Activated T-cell treated with anti-CD3 and anti-CD28 coated beads for 48 hours (primary cell): ENCODE measurements at places on chromosomes 7 and 10.

- DNase-seq, result no peak
These were observed 219.6 kb downstream of the ARHGAP12 start for GRCh38 chr10:31709028-31709427.

GRCh38 chr10:95121904-95122303, 52.6 kb upstream of the CYP2C8 start:
- DNase-seq, result no peak

DNA sequence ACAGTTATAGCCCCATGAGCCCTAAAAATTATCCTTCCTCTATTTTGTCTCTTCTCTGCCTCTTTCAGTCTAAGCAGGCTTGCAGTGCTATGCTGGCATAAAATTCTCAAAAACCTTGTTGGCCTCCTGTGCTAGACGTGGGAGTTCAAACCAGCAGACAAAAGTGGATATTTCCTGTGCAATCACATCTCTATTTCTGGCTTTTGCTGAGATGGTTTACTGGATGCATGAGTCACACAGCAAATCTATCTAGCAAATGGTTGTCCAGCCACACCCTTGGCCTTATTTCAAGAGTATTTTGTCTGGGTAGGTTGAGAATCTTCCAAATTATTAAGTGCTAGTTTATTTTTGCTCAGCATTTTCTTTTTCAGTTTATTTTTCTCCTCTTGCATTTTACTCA, 370.8 kb downstream of the CDC14C start:
- no peak for DNase-seq

DNA sequence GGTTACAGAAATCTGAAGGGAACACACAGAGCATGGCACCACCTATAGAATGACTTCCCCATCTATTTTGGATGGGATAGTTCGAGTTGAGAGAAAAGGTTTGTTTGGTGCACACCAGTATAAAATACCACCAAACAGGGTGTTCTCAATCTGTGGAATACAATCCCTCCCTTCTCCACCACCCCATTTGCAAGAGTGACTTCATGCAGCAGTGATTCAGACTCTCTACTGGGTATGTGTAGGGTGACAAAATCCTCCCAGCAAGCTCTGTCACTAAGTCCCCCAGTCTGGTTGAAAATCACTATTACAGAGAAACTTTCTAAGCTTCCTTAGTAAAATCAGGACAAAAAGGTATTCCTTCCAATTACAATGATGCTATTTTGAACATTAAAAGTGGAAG, 69.0 kb downstream of the ANK3 start:
- no peak for DNase-seq

DNA sequence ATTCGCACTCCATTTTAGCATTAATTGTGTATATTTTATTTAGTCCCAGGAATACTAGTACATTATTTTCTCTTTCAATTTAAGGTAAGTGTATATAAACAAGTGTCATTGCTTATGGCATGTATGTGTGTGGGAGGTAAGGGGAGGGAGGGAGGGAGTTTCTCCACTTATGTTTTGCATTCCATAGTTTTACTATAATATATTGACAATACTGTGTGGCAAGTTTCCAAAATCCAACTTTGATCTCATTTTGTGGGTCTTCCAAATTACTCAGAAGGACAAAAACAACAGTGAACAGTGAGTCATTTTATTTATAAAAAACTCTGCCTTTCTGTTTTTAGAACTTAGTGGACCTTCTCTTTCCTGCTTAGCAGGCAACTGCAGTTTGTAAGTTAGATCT, 102.3 kb upstream of the SEMA3E start:
- DNase-seq, result no peak

DNA sequence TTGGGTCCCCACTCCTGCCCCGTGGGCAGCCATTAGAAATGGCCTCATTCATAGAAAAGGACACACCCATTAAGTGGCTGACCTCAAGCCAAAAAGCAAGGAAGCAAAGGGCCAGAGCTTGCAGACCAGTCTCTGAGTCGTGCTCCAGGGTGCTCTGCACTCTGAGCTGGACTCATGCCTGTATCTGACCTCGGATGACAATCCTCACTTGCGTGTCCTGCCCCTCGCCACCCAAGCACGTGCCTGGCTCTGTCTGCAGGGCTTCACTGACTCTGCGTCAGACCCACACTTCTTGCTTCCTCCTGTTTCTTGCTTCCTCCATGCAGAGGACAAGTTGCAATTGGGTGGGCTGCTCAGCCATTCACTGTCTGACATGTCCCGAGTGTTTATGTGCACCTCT, 138.8 kb downstream of the OAT start:
- DNase-seq, result no peak

DNA sequence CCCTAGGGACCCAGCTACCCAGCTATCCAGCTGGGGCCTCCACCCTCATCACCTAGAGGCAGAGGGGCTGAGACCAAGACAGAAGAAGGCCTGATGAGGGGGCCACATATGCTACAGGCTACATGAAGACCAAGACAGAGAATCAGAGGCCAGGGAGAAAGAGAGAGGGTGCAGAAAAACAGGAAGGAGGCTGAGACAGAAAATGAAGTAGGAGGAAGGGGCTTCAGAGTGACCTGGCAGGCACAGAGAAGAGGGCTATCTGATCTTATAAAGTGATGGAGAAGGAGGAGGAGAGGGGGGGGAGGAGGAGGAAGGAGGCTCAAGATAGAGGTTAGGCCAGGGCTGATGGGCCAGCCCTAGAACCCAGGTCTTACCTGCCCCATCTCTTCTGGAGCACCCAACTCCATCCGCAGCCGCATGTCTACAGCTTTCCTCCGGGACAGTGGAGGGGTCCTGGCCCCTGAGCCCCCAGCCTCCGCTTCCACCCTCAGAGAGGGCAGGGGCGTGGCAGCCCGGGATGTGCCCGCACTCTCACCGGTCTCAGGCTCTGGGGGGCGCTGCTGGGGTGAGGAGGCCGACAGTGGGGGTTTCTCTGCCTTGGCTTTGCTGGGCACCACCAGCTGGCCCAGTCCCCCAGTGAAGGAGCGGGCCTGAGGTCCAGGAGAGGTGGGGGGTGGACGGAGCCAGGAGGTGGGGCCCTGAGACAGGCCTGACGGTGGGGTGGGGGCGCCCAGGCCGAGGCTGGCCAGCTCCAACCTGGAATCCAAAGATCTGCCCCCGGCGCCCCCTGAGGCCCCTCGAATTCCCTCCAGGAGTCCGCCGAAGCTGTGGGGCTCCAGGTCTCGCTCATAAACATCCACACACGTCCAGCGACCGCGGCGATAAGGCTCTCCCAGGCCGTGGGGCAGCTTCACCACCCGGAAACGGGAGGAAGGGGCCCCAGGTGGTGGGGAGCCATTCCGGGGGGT, 1.8 kb downstream of the TSC22D4 start:
- peak; percentile 53 for DNase-seq

DNA sequence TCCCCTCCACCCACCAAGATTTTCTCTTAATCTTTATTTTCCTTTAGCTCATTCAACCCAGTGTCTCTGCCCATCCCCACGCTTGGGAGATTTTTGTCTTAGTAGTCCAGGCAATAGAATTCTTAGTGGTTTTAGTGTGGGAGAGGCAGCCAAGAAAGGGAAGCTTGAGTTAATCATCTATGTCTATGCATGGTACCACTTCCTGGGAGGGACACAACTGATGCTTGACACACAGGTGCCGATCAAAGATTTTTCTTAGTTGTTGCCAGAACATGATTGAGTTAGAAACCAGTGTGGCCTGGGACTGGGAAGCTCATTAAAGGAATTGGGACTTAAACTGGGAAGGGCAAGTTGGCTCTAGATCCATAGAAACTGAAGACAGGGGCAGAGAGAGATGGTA, 3.1 kb downstream of the STRA8 start:
- no peak for DNase-seq

- no peak for DNase-seq
These were observed 66.7 kb downstream of the CCDC3 start for GRCh38 chr10:12934777-12935176.

DNA sequence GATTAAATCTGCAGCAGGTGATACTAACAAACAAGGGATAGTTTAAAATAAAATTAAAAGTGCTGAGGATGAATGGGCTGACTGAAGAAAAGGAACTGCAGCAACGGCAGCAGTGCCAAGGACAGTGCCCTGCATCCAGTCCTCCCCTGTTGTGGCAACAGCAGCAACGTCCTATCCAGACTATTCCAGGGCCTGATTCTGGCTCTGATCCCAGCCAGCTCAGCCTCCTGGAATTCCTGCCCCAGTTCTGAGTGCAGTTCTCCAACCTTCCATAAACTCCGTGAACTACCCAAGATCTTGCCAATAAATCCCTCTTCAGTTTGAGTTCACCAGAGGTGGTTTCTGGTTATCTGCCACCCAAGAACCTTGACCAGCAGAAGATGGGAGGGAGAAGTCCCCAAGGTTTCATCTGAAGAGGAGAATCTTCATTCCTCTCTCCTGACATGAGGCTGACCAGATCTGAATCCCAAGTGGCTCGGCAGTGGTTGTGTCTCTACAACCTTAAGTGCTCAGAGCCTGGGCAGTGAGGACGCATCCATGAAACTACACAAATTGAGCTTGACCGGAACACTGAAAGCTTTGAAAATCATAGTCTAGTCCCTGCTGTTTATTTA, 115.8 kb downstream of the SORBS1 start:
- DNase-seq, result no peak

GRCh38 chr7:115221456-115221855, 299.6 kb downstream of the MDFIC start:
- DNase-seq, result no peak

- no peak for DNase-seq
These were observed 133.8 kb upstream of the MEOX2 start for GRCh38 chr7:15820319-15820718.

GRCh38 chr10:27948186-27948585, 50.7 kb downstream of the ODAD2 start:
- DNase-seq, result no peak

- DNase-seq, result no peak
These were observed 134.0 kb downstream of the PRKAG2 start for GRCh38 chr7:151742713-151743480.

DNA sequence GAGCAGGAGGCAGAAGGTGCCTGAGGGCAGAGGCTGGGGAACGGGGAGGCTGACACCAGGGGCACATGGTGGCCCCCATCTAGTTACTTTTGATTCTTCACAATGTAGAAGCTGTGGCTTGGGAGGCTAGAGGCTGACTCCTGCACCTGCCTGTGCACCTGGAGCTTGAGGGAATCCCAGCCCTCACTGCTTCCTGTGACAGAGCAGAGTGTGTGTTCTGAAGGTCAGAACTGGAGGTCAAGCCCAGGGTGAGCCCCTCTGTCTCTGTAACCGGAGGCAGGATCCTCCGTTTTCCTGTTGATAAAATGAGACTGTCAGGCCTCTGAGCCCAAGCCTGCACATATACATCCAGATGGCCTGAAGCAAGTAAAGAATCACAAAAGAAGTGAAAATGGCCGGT, 124.8 kb downstream of the ACTR3B start:
- no peak for DNase-seq

DNA sequence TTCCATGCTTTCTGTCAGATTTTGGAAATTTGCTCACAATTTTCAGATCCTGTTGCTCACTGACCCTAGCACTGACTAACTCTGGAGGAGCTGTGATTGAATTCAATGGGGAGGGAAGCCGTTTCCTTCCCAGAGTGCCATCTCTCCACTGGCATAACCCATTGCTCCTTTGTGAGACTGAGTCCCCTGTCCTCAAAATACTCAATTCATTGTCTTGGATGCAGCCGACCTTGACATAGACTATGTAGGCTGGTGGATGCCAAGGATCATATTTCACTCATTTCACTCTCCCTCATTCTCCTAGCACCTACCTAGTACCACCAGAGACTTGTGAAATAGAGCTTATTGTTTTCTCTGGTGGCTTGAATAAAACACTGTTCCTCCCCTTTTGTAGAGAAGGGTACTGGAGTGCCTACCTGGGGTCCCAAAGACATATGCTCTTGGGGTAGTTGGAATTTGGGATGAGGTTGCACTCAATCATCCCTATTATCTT, 511.3 kb upstream of the ZMIZ1 start:
- no peak for DNase-seq

DNA sequence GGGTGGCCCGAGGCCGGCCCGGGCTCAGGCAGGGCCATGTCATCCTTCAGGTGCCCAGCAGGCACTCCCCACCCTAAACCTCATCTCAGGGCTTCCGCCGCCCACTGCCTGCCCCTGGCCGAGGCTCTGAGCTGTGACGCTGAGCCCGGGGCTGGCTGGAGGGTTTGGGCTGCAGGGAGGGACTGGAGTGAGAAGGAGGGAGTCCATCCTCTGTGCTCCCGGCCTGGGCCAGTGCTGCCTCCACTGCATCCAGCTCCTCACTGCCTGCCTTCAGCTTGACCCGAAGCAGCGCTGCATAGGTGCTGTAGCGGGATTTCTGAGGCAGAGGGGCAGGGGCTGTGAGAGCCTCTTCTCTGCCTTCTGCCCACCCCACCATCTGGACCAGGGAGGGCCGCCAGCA, 7.6 kb downstream of the NFKB2 start:
- no peak for DNase-seq

DNA sequence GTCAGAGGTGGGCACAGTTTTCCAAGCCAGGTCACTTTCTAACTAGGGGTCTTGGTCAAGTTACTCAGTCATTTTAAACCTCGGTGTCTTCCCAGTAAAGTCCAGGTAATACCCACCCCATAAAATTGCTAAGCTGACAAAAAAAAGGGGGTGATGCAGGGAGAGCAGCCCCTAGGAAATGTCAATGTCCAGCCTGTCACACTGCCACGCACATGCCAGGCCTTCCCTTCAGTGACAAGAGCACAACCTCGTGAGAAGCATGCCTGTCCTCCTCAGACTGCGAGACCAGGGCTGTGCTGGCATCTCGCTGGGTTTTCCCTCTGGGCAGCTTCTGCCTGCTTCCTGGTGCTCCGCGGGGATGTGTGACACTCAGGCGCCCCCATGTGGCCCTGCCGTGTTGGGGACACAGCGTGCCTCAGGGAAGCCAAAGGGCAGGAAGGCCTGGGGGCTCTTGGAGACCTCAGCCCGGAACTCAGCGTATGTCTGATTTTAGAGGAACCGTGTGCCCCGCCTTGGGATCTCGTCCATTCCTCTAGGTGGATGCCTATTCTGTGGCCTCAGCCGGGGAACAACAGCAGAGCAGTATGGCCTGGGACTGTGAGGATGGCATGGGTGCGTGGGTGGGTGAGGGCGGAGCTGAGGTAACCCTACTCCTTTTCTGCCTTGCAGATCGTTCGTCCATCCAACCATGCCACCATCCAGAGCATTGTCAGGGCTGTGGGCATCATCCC, 10.2 kb upstream of the GDF2 start:
- peak; percentile 80 for DNase-seq

DNA sequence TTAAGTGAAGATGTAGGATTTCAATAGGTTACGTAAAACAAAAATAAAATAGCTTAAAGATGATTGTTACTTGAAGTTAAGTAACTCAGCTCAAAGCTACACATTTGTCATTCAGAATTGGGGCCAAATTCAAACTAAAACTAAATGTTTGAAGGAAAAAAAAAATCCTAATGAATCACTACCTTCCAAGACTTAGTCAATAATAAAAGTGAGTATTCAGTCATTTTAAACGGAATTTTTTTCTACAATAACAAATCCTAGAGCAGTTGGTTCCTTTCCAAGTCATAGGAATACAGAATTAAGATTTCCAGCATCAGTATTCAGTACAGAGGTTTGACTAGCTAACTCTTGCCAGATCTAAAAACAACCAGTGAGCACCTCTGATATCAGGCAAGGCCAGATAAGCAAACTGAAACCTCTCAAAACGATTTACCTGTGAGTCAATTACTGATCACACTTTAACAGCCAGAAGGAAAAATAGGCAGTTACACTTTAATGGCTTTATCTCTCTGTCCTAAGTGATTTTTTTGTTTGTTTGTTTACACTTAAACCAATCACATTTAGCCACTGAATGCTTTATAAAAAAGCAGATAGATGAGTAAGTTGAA, 669.8 kb upstream of the ANKRD30A start:
- no peak for DNase-seq
